ENCODE measurements at places on chromosomes 13 and 19.
A peak's percentile ranks its signal among the peaks of the same experiment; 100 is the strongest.

GRCh38 chr19:4657835-4658234, 12.3 kb downstream of the MYDGF start:
- DNase-seq: no peak

GRCh38 chr13:95954266-95954665, 98.9 kb downstream of the UGGT2 start:
- DNase-seq: no peak

DNA sequence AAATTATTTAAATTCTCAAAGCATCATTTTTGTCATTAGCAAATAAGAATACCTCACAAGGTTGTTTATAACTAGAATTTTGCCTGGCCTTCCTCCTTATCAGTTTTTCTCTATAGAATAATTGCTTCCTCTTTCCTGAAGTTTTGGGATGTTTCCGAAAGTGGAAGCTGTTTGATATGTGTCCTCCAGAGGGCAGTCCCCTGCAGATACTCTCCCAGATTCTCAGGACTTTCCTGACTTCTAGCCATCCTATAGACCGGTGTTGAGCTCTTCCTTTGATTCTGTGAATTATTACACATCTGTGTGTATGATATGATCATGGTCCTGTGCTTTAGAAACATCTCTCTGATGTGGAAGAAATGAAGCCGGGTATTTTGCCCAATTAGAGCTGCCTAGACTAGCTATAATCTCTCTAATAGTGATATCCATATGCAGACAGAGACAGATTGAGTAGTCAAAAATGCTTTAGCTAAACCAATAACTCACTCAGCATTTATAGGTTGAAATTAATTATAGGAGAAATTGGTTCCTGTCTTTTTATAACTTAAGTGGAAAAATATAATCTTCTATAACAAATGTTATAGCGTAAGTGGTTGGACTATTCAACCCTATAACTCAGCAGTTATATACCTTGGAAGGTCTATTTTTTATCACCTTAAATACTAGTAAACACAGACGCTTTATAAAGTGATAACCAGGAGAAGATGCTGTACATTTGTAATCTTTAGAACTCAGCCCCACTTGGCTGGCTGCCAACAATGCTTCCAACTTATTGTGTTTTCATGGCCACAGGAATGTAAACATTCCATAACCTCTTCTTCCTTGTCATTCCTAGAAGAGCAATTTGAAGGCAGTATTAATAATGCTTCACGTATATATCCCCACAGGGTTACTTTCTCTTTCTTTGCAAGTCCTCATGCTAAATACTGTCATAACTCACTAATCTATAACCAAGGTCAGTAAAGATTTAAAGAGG, 201.0 kb upstream of the RXFP2 start:
- no peak for DNase-seq

- DNase-seq: no peak
Measured at GRCh38 chr13:100662468-100663211, 12.0 kb downstream of the TMTC4 start.

GRCh38 chr19:47781590-47782262, 3.2 kb downstream of the SELENOW start:
- DNase-seq: no peak

- DNase-seq: peak; percentile 56
Measured at GRCh38 chr13:27619728-27620376, 477 bp downstream of the LNX2 start.

GRCh38 chr13:106261450-106261849, 274.0 kb downstream of the EFNB2 start:
- no peak for DNase-seq

- DNase-seq: peak; percentile 69
Measured at GRCh38 chr19:43439032-43439708, 24.5 kb downstream of the TEX101 start.

DNA sequence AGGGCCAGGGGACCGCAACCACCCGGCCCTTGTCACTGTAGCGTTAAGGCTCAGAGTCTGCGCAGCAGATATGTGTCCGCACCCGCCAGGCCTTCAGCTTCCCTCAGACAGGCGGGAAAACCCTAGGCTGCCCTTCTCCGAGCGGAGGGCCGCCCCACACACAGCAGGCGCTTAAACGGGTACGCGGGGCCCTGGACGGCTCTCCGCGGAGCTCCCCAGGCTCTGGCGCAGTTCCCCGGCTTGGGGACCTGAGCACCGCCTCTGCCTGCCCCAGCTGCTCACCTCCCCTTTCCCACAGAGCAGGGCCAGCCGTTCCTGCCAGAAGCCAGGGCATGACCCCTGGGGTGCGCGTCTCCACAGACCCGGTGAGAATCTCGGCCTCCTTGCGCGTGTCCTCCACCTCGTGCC, 593 bp downstream of the ZNF135 start:
- no peak for DNase-seq

- no peak for DNase-seq
Measured at GRCh38 chr19:8611877-8612806, 1.6 kb upstream of the ADAMTS10 start.

DNA sequence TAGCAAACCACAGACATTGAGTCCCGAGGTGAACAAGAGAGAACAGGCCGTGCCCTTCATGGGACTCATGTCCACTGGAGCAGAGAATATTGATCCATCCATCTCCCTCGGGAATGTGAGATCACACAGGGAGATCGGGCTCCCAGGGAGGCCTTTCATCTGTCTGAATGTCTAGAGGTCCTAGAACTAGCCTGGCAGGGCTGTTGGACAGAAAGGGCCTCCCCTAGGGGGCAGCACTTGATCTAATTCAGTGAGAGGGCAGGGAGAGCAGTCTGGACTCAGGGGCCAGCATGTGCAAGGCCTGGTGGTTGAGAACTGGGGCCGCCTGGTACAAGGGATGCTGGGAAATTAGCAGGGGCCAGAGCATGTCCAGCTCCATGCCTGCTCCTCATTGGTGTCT, 4.3 kb downstream of the RUVBL2 start:
- peak; percentile 69 for DNase-seq

DNA sequence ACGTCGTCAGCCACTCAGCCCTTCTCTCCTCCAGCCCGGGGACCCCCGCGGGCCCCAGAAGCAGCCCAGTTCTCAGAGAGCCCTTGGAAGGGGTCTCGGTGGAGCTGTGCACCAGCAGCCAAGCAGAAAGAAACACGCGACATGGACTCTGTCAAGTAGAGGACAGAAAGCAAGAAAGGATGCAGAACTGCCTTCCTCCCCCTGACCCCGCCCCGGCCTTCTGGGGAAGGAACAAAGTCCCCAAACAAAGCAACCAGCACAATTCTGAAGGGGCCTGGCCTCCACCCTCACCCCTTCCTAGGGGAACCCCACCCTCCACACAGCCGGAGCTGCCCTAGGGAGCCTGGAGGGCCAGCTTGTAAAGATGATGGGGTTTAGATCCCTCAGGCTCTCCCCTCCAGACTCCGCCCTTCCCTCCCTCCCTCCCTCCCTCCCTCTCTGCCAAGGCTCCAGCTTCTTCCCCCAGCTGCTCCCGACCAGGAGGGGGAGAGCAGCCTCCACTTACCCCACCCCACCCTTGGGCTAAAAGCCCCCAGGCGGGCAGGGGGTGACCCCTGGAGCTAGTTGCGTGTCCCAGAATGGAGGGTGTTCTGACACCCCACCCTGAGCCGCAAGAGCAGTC, 7.8 kb downstream of the LYL1 start:
- DNase-seq: peak; percentile 13

DNA sequence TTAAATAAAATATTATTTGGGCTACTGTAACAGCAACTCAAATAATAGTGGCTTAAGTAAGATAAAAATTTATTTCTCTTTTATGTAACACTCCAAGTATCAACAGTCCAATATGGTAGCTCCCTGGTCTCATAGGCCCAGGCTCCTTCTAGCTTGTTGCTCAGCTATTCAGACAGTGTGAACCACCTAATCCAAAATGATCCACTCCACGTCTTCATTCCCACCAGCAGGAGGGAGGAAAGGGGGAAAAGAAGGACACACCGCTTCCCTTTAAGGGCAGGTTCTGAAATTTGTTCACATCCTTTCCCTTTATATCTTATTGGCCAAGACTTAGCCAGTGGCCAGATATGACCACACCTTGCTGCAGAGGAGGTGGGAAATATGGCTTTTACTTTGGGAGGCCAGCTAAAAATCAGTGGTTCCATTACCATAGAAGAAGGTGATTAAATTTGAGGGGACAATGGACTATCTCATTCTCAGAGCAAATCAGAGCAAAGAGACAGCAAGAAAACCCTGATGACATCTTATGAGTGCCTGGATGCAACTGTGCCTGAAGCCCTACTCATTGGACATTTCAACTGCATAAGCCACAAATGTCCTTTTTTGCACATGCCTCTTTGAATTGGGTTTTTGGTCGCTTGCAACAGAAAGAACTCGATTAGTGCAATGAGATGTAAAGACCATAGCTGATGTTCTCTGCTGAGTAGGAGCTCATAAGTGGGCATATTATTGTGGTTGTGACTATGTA, 7.0 kb upstream of the EPOR start:
- DNase-seq: no peak

DNA sequence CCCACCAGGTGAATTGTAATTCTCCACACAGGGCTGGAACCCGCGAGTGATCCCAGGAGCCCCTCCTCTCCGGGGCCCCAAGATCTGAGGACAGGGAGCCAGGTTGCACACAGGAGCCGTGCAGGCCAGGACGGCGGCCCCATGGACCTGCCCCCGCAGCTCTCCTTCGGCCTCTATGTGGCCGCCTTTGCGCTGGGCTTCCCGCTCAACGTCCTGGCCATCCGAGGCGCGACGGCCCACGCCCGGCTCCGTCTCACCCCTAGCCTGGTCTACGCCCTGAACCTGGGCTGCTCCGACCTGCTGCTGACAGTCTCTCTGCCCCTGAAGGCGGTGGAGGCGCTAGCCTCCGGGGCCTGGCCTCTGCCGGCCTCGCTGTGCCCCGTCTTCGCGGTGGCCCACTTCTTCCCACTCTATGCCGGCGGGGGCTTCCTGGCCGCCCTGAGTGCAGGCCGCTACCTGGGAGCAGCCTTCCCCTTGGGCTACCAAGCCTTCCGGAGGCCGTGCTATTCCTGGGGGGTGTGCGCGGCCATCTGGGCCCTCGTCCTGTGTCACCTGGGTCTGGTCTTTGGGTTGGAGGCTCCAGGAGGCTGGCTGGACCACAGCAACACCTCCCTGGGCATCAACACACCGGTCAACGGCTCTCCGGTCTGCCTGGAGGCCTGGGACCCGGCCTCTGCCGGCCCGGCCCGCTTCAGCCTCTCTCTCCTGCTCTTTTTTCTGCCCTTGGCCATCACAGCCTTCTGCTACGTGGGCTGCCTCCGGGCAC, 3.9 kb downstream of the FFAR1 start:
- DNase-seq: no peak

GRCh38 chr13:112943309-112944125, 25.5 kb upstream of the MCF2L start:
- DNase-seq: peak; percentile 18

DNA sequence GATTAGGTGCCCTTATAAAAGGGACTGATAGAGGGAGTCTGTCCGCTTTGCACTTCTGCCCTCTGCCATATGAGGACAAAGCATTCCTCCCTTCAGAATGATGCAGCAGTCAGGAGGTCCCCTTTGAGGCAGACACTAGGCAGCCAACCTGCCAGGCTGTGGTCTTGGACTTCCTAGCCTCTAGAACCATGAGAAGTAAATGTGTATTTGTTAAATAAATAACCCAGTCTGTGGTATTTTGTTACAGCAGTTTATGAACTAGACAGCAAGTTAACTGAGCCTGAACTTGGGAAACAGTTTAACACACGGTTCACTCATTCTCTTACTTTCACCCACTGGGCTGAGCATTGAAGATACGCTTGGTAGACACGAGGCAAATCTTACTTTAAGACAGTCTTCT, 313.2 kb downstream of the UQCRFS1 start:
- DNase-seq: no peak

GRCh38 chr13:80168089-80168850, 172.7 kb downstream of the SPRY2 start:
- no peak for DNase-seq

GRCh38 chr13:20776751-20777150, 3.0 kb upstream of the EEF1AKMT1 start:
- DNase-seq: no peak

DNA sequence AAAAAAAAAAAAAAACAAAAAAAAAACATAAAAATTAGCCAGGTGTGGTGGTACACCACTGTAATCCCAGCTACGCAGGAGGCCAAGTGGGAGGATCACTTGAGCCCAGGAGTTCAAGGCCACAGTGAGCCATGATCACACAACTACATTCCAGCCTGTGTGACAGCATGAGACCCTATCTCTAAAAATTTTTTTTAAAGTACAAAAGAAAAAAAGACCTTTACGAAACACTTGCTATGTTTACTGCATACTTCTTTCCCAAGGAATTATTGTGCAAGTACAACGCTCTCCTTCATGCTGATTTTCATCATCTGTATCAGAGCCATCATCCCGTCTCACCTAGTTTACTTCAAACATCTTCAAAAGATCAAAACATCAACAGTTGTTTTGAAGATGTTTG, 28.6 kb upstream of the ZNF780A start:
- no peak for DNase-seq

DNA sequence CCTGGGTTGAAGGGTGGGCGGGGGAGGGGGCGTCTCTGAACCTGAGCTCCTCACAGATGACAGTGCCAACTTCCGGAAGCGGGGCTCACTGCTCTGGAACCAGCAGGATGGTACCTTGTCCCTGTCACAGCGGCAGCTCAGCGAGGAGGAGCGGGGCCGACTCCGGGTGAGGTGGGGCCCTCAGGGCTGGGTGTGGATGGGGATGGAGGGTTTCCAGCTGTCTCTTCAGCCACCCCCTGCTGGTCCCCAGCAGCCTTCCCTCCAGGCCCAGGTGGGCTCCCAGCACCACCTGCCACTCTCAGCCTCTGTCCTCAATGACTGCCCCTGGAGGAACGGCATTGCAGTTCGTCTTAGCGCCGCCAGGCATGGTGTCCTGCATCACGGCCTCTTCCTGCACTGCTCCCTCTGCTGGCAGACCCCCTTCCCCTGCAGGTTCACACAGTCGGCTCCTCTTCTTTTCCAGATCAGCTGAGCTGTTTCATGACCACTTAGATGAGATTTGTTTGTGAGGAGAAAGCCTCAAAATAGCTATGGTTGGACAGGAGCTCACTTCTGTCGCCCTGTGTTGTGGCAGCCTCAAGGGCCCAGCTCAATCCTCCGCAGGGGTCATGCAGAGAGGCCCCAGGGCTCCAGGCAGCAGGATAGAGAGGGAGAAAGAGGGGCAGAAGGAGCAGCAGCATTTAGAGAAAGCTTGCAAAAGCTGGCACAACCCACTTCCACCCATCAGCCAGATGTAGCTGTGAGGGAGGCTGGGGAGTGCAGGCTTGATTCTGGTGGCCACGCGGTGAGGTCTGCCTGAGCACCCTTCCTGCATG, 2.5 kb upstream of the GARIN5A start:
- no peak for DNase-seq

DNA sequence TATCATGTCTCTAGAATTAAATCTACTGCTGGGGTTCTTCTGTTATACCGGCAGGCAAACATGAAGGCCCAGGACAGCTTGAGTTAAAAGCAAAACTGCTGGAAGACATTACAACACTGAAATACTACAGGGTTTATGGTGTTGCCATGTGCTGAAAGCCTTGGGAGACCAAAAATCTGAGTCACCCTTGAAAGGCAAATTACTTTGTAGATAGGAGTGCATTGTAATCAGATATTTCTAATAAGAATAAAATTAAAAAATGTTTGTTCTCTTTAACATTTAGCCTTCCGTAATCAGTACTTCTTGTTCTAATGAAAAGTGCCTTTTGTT, 181.3 kb downstream of the PCDH9 start:
- DNase-seq: no peak
